ENCODE measurements at places on chromosomes 4 and X.

GRCh38 chr4:80875642-80876041 lies 154.9 kb upstream of the BMP3 start:
- peak; percentile 89 for DNase-seq

DNA sequence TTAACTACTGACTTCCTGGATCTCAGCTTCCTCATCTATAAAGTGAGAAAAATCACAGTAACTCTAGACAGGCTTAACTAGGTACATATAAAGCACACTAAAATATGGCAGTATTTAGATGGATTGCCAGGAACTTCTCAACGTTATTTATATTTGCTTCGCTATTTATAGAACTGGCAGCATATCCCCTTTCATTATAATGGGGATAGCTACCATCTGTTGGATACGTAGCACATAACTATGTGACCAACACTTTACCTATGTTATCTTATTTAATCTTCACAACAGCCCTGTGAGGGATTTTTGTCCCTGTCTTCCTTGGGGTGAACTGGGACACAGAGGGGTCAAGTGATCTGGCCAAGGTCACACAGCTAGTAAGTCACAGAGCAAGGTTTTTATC lies 64.6 kb downstream of the ENPEP start:
- DNase-seq: no peak

DNA sequence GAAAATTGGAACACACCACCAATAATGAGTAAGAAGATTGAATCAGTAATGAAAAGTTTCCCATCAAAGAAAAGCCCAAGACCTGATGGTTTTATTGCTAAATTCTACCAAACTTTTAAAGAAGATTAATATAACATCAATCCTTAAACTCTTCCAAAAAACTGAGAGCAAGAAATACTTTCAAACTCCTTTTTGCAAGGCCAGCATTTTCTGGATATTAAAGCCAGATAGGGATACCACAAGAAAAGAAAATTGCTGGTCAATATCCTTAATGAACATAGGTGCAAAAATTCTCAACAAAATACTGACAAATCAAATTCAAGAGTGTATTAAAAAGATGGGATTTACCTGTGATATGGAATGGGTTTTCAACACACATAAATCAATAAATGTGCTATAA lies 484.6 kb downstream of the ANKRD50 start:
- no peak for DNase-seq

DNA sequence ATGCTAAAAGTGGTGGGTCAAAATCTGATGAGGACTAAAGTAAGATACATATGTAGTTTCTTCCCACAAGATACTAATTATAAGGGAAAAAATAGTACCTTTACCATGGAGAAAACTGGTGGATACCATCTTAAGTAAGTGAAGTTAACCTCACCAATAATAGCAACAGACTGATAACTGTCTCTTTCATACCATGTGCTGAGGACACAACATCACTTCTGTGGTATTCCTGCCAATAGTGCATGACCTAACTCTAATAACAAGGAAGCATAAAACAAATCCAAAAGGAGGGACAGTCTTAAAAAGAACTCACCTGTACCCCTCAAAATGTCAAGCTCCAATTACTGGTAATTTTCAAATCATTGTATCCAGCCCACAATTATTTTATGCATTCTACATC lies 8.8 kb downstream of the UFSP2 start:
- no peak for DNase-seq

DNA sequence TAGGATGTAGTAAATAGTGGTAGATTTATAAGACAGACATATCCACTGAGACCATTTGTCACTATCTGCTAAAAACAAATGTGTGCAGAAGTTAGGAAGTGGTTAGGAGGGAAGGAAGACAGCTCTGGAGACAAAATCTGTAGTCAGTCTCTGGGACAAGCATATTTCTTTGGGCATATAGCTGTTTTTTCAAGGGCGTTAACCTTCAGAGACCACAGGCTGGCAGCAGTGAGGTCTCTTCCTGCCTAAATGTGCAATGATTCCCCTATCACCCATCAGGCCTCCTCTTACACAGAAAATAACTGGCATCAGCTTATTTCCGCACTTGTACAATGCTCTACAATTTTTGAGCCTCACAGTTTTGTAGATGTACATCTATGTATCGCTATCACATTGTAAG lies 6.5 kb downstream of the TMEM150C start:
- DNase-seq: no peak

- DNase-seq: no peak
These were observed 27.1 kb downstream of the PIR start for GRCh38 chrX:15465896-15466651.

- DNase-seq: no peak
These were observed 6.0 kb upstream of the CENPE start for GRCh38 chr4:103204111-103204510.

DNA sequence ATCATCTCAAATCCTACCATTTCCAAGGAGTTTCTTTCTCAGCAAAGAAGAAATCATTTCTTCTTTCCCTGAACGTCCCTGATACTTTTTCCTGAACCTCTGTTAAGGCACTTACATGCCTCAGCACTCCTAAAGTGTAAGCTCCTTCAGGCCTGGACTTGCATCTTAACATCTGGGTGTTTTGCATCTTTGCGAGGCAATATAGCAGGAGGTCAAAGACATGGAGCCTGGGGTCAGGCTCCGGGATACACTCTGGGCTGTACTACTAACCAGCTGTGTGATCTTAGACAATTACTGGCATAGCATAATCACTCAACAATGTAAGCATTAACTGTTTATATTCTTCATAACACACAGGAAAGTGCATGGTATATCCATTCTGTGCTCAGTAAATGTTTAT lies 275.5 kb upstream of the BOD1L1 start:
- no peak for DNase-seq

GRCh38 chr4:44257461-44257860 lies 191.1 kb downstream of the KCTD8 start:
- no peak for DNase-seq

- DNase-seq: no peak
These were observed 338.6 kb downstream of the SPIN4 start for GRCh38 chrX:63012574-63012973.

DNA sequence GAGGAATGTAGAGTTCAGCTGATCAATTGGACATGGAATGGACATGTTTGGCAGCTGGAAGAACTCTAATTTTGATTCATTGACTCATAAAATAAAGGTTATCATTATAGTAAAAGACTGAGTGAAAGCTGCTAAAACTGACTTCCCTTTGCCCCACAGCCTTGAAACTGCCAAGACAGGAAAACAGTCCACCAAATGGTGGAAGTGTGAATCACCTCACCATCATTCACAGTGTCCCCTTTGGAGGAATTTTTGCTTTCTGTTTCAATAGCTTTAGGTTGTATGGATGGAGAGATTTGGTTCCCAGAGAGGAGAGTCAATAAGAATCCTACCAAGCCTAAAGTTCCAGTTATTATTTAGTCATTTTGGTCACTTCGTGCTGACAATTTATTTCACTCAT lies 20.8 kb upstream of the FREM3 start:
- no peak for DNase-seq

DNA sequence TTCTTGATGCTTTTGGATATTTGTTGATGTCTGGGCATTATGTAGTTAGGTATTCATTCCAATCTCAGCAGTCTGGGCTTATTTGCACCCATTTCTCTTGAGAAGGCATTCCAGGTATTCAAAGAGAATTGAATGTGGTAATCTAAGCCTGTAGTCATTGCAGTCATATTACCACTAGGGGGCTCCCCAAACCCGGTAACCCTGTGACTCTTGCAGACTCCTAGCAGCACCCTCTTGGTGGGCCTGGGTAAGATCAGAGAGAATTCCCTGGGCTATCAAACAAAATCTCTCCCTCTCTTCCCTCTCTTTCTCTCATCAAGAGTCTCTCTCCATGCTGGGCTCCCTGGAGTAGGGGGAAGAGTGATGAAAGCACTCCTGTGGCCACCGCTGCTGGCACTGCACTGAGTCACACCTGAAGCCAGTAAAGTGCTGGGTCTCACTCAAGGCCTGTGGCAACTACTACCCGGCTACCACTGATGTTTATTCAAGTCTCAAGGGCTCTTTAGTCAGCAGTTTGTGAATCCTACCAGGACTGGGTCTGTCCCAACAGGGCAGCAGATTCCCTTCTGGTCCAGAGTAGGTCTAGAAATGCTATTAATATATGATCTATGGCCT lies 187.7 kb upstream of the NUDT10 start:
- peak; percentile 1 for DNase-seq

GRCh38 chr4:121165206-121165605 lies 1.1 kb upstream of the TNIP3 start:
- no peak for DNase-seq

DNA sequence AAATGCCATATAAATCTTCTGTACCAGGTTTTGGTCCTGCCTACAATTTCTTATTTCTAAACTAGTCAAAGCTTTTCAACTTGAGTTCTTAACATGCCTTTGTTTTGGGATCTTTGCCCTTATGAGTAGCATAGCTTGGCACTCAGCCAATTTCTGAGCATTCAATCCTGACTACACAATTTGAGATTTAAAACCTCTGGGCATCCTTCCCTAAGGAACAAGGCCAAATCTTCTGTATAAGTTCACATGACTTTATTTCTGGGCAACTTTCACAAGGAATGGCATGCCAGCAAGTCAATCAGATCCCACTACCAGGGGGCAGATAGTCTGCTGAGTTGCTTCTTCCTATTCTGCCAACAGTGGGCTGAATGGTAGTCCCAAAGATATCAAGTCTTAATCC lies 254.2 kb downstream of the ADAMTS3 start:
- no peak for DNase-seq
